ENCODE measurements at places on chromosomes 5 and 9.
A peak's percentile ranks its signal among the peaks of the same experiment; 100 is the strongest.

DNA sequence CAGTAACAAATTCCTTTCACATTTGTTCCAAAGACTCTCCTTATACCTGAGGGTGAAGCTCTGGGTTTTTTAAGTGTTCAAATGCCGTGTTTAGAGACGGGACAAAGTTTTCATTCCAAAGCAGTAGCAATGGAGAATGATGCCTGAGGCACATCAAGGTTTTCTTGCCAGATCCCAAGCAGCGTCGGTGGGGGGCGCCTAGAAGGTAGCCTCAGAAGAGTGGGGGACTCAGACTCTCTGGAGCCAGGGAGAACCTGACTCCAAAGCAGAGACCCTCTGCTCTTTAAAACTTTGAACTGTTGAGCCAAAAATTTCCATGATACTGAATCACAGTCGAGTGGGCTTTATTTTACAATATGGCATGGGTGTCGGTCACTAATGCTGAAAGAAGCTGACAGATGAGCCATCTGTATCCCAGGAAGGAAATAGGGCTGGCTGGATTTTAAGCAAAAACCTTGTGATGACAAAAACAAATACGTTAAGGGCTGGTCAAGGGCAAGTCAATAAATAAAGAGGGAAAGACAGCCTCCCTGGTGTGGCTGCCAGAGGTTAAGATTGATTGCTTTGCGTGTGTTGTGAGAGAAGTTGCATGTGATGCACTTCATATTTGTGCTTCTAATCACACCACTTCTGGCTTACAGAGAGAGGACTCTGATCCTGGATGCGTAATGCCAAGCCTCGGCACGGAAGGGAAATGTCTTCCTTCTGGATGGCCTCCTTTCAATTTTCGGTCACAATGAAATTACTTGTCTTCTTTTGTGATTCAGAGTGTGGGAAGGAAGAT, 161.1 kb upstream of the EFNA5 start:
- DNase-seq, result no peak

DNA sequence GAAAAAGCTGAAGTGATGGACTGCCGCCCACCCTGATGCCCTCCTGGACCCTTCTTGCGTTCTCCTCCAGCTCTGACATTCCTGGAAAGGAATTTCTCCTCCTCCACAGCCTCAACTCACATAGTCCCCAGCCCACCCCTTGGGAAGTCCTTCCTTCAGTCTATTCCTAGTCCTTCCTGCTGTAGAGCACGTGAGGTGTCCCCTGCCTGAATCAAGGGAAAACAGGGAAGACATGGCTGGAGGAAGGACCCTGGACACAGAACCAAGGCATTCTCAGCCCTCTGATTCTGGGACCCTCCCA, 3.7 kb downstream of the ARID3C start:
- DNase-seq, result no peak

GRCh38 chr9:7315746-7316145, 483.8 kb downstream of the DMAC1 start:
- DNase-seq, result no peak

- no peak for DNase-seq
Measured at GRCh38 chr5:24102010-24102409, 542.8 kb downstream of the CDH10 start.

GRCh38 chr9:16801871-16802466, 68.5 kb downstream of the BNC2 start:
- no peak for DNase-seq

GRCh38 chr9:5518171-5518936, 8.0 kb downstream of the PDCD1LG2 start:
- no peak for DNase-seq

DNA sequence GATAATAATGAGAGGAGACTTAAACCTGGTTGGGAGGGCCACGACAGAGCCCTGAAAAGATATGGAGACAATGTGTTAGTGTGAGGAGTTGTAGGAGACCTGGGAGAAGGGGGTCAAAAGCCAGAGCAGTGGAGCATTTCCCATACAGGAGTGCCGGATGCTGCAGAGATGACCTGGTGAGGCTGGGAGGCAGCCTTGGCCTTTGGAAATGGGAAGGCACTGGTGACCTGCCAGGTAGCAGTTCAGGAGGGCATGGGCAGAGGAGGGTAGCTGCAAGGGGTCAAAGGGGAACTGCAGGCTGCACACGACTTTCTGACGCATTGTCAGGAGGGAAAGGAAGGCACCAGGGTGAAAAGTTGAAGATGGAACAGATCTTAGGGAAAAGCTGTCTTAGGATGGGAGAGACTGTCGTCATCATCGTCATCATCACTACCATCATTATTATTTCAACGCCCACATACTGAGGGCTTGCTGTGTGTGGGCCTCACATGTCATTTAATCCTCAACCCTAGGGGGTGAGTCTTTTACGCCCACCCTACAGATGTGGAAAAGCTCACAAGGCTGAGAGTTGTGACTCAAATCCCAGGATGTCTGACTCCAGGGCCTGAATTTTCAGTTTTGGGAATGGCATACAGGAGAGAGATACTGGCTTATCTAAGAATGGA, 13.3 kb downstream of the ARAP3 start:
- DNase-seq, result no peak

DNA sequence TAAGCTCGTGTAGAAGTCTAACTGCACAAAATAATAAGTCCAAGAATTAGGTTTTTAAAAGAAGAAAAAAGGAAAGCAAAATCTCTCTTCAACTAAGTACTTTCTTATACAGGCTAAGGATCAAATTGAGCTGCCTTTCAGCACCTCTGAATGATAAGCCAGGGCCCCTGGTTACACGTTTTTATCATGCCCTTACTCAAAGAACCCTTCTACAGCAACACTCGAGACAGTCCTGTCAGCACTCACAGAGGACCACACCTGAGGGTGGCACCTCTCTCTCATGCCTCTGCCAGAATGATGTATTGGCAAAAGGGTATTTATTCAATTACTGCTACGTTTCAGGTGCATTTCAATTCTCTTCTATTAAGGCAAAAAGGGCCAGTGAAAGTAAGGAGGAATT, 150.5 kb downstream of the BNC2 start:
- no peak for DNase-seq

DNA sequence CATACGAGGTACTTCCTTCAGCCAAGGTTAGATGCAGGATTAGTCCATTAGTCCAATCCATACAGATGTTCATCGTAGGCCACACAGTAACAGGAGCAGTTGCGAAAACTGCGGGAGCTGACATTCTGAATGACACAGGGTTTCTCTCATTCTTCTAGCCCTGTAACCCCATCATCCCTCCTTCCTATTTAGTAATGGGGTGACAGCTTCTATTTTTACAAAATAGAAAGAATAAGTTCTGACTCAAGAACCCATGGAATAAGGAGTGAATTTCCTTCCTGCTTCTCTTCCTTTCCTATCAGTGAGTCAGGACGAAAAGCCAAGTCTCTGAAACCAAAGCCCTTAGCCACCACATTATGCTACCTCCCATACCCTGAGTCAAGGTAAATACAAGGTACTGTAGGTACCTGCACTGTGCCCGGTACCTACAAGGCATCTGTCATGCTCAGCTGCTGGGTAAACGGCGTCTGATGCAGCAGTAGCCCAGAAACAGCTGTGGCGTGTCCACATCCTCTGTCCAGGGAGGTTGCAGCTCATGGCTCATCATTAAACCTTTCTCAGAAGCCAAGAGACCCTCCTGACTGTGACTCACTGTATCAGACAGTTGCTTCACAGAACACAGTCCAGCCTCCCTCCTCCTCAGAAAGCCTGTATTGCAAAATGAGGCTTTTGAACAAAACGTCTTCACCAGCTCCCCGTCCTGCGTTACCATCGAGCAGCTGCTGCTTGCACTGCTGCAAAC, 84.2 kb downstream of the ESM1 start:
- DNase-seq, result peak; percentile 63

DNA sequence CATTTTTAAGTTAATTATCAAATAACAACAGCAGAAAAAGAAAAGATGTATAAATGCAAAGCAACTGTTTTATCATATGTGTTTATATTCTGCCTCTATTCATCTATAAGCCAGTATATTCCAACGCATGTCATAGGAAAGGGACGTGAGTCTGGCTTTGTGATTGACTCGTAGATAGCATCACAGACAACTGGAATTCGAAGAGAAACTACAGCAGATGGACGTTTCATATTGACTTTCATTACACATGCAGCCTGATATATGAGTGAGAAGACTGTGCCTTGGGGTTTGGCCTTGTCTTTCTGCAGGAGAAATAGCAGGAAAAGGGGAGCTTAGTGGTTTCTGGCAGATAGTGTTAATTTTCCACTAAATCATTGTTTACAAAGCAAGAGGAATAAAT, 1111.9 kb downstream of the MAT2B start:
- DNase-seq, result no peak

- no peak for DNase-seq
Measured at GRCh38 chr9:121365564-121365963, 4.5 kb downstream of the STOM start.

DNA sequence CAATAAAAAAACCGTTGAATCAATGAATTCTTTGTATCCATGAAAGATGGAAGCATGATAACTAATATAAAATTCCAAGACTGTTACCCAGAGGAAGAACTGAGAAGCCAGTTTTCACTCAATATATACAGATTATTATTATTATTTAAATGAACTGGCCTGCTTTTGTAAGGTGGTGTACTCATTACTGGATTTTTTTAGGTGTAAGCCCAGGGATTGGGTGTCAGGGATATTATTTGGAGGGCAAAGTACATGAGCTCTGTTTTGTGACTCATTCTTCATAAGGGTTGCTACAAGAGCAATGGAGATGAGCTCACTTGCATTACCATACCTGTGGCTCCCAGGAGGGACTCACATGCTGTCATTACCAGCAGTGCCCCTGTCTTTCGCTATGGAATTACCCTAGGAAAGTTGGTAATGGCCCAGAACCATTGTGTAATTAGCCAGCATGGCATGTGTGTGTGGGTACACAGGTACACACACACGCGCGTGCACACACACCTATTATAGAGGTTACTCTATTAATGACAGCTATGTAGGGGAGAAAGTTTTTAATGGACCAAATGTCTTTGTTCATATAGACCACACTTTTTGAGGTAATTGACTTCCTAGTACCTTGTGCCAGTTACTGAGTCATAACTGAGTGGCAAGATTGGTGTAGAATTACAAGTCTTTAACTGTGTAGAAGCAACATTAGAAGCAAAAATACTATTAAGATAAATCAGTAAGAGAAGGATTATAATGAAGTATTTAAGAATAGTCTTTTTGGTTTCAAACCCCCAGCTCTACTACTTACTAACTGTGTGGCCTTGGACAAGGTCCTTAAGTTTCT, 143.4 kb downstream of the GDNF start:
- DNase-seq, result peak; percentile 85

DNA sequence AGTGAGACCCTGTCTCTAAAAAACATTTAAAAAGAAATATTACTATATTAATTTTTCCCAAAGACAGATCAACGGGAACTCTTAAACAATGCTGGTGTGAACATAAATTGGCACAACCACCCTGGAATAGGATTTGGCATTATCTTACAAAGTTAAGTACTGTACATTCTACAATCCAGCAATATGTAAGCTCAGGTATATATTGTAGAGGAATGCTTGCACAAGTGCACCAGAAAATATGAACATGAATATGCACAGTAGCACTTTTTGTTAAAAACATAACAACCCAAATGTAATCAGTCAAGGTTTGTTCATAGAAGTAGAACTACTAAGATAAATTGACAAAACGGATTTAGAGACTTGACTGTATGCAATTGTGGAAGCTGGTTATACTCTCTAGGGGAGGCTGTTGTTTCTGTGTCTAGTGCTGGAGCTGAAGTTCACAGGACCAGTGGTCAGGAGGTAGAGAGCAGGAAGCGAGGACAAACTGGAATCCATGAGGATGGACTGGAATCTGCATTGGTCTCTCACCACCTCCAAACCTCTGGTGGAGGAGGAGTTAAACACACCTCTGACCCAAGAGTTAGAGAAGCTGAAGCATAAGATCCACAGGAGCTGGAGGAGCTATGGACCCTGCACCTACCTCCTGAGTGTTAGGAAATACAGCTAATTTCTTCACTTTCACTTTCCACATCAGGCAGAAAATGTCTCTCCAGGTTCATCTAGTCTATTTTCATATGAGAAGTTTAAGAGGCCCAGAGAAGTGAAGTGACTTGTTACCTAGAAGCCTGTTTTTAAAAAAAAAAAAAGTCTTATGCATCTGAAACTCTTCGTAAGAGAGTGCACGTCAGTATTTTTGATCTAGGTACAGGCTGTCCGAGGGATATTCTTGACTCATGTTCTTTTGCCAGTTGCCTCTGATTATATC, 20.3 kb upstream of the RIC1 start:
- no peak for DNase-seq

- peak; percentile 14 for DNase-seq
Measured at GRCh38 chr5:7094626-7095025, 301.3 kb upstream of the ADCY2 start.

GRCh38 chr9:132020272-132020671, 59.4 kb downstream of the MED27 start:
- peak; percentile 56 for DNase-seq

DNA sequence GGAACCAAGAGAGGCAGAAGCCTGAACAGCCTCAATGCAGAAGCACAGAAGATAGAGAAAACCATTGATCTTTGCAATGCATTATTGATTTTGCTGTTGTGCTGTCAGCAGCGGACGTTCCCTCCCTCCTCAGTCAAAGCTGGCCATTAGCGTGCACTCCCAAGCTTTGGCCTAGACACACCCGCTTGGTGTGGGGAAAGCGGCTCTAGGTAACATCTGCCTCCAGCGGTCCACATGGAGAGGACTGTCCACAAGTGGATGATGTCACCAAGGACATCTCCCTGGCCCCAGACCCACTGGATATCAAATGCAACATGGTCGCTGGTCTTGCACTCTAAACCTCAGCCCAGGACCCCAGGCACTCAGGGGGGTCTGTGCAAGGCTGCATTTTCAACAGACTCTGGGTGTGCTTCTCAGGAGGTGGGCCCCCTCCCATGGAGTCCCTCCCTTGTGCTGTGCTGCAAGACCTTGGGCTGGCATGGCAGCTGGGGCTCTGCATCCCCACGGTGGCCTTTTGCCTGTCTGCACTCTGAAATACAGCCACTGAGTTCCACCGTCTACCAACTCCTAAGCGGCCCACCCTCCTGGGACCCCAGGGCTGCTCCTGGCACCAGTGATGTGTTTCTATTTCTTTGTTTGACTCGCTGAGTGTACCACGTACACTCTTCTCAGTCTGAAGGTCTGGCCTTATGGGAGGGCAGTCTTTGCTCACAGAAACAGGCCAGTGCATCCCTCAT, 1.9 kb downstream of the SEMA4D start:
- no peak for DNase-seq

GRCh38 chr5:146173597-146173996, 8.9 kb downstream of the LARS1 start:
- no peak for DNase-seq

- DNase-seq, result no peak
Measured at GRCh38 chr9:120889606-120890271, 12.8 kb upstream of the PHF19 start.

- DNase-seq, result no peak
Measured at GRCh38 chr5:2303431-2304100, 420.8 kb upstream of the IRX4 start.

- DNase-seq, result peak; percentile 38
Measured at GRCh38 chr5:62477801-62478200, 65.2 kb downstream of the IPO11 start.
